ENCODE measurements at places on chromosomes 2 and 18. TPM values are rescaled to one million over a fixed set of nuclear protein-coding genes. Genes with fewer than 3 reads are reported as not detected.

The VIL1 gene
- polyA plus RNA-seq = 280 TPM

The FAM237A gene
- polyA plus RNA-seq = not detected

DNA sequence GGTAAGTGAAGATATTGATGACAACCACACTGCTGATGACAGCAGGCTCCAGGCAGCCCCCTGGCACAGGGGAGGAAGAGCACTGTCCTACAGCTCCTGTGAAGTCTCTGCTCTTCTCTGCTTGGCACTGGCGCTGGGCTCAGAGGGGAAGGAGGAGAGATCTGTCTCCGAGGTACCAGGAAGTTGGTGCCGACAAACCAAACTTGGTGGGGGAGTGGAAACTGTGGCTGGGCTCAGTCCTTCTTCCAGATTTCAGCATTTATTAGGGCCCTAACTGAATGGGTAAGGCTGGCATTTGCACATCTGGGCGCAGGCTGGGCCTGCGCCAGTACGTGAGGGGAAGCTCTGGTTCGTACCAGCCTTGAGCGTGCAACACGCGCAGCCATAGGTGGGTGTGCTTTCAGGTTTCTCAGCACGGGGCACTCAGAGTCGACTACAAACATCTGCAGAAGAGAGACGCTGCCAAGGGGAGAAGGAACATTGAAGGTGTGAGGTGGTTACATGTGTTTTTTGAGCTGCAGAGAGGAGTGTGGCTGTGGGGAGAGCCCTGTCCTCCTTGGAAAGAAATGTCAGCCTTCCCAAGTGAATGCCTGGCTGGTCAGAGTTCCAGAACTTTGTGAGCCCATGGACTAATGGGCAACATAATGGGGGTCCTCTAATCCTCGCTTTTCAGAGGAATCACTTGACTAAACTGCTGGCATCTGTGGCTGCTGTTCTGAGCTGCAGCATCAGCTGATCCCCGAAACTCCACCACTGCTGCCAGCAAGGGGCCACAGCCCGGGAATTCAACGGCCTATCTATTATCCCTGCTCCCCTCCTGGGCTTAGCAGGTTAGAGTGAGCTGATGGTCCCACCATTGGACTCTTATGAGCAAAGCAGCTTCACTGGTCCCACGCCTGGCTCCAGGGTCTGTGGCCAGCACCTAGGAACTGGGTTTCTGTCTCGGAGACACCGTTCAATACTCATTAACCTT, 55.2 kb upstream of the SEMA4C start:
- no peak for DNase-seq

DNA sequence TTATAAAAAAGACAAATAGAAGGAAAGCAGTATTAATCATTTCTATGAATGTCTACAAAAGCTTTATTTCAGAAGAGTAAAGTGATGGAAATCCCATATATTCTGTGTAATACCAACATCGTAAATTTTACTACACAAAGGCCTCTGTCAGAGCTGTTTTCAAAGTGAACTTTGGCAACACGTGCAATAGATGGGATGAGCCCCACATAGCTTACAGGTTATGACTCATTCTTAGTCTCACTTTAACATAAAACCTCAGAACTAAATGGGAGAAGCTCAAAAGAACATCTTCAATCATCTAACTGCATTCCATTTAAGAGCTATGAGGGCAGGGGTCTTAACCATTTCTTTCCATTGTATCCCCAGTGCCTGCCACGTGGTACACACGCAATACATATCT, 11.5 kb downstream of the VPS4B start:
- peak; percentile 82 for DNase-seq

The HOXD4 gene
- polyA plus RNA-seq = 14.7 TPM

DNA sequence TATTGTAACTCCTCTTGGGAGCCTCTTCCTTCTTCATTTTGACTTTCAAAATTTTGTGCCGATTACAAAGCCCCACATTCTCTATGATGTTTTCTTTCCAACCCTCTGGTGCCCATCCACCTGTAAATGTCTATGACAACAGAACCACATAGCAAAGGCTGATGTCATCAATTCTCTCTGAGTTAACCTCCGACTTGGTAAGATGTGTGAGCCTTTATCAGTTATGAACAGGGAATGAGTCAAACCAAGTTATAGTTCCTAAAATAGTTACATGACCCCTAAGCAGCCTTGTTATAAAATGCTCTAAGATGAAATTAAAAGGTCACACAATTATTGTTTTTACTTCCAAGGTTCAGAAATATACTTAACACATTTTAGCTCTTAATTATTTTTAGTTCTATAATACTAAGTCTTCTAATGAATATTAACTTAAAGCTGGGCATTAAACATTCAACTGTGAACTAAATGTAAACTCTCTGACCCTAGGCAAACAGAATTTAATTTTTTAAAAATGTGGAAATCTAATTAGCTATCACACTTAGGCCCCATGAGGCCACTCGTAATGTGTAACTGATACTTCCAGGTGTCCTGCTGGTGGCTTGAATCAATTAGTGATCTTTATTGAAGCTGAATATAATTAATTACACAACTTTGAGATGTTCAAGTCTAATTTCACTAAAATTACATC, 102.3 kb upstream of the CYRIA start:
- no peak for DNase-seq

- DNase-seq = no peak
Observed at GRCh38 chr2:130949954-130950353, 113.2 kb downstream of the ARHGEF4 start.

DNA sequence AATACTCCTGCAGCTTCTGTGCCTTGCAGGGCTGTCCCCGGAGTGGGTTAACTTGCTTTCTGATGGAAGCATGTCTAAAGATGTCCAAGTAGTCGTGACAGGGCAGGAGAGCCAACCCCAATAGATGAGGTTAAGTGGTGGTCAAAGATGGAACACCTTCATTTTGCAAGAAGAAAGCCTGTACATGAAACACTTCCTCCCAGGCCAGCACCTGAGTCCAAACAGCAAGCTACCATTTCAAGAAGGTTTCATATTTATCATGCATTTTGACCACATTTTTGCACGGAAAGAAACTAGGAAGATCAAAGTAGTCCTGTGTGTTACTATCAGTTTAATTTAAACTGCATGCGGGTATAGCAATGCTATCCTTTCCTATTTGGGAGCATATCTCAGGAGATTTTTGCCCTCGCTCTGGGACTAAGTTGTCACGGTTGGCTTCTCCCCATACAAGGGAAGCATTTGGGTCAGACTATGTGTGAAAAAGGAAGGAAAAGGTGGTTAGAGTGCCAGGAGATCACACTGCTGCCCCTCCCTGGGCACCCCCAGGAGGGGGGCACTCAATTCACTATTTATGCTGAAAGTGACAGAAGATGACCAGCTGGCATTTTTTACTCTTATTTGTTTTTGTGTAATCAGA, 187.6 kb downstream of the ZNF521 start:
- no peak for DNase-seq

The EPB41L3 gene
- 108 TPM for polyA plus RNA-seq

DNA sequence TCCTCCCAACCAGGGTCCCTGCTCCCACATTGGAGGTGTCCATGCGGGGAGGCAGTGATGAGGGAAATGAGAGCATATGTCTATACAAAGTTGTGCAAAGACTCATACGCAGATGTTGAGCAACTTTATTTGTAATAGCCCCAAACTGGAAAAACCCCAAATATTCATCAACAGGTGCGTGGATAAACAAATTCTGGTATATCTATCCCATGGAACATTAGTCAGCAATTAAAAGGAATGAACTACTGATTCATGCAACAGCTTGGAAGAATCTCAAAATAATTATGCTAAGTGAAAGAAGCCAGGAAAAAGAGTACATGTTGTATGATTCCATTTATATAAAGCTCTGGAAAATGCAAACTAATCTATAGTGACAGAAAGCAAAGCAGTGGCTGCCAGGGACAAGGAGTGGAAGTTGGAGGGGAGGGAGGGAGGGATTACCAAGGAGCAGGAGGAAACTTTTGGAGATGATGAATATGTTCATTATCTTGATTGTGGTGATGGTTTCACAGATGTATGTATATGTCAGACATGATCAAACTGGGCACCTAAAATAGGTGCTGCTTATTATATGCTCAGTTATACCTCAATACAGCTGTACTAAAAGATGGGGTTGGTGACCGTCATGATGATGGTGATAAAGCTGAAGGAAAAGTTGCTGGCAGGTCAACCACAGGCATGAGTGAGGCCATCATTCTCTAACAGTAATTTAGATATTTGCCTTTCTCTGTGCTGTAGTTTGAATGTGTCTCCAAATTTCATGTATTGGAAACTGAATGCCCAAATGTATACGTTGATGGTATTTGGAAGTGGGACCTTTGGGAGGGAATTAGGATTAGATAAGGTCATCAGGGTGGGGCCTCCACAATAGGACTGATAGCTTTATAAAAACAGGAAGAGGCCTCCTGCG, 270.9 kb downstream of the CYP26B1 start:
- DNase-seq = no peak

DNA sequence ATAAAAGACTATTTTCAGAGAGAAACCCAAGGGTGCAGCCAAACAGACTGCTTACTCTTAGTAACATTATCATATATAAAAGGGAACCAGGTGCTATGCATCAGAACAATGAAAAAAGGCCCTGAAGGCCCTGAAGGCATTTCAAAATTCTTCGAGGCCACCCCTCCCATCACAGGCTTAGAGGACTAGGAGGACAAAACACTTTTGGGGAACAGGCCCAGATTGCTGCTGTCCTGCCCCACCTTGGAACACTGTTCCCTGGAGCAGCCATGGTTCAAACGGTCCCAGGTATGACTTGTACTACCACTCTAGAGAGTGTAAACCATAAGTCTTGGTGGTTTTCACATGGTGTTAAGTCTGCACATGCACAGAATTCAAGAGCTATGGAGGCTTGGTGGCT, 2183.1 kb upstream of the CELF4 start:
- DNase-seq = no peak

DNA sequence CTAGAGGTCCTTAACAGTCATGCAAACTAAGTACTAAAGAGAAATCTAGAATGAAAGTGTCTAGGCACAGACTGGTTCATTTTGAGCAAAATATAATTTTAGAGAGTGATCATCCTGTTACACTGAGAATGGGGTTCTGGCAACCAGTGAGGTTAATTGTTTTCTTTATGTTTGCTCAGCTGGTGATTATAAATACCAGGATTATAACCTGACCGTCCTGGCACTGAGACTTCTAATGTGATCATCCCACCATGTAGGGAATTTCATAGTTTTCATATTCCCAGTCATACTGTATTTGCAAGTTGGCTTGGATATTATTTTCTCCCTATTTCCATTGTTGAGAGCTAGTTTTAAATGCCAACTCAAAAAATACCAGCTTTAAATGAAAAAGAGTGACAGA, 852.5 kb upstream of the LRATD1 start:
- no peak for DNase-seq

GRCh38 chr18:75937306-75937705, 509.8 kb upstream of the SMIM21 start:
- no peak for DNase-seq

The PRKAG3 gene
- not detected for polyA plus RNA-seq

DNA sequence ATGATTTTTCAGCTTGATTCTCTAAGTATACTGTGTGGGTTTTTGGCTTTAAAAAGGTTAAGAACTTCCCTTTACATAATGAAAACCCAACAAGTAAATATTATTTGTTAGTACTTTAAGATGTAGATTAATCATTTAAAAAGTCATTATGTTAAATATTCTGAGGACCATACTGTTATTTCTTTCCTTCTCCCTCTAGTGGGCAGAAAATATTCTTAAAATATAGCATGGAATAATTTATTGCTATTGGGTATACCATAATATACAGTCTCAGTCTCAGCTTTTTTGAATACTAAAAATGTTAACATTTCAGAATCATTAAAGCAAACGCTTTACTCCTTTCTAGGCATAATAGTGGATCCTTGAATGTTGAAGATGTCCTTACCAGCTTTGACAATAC, 28.1 kb downstream of the CAMKMT start:
- DNase-seq = no peak

The DPP10 gene
- 1.8 TPM for polyA plus RNA-seq

GRCh38 chr2:180040146-180040925, 33.2 kb upstream of the CWC22 start:
- no peak for DNase-seq

DNA sequence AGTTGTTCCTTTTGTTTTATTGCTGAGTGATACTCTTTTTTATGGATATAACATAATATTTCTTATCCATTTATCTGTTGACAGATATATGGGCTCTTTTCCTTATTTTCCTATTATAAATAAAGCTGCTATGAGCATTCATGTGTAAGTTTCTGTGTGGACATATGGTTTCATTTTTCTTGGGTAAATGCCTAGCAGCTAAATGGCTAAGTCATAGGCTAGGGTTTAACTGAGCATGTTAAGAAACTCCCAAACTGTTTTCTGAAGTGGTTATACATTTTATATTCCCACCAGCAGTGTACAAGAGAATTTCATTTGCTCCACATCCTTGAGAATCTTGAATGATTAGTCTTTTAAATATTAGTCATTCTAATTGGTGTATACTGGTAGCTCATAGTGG, 786.6 kb upstream of the CDH2 start:
- no peak for DNase-seq

DNA sequence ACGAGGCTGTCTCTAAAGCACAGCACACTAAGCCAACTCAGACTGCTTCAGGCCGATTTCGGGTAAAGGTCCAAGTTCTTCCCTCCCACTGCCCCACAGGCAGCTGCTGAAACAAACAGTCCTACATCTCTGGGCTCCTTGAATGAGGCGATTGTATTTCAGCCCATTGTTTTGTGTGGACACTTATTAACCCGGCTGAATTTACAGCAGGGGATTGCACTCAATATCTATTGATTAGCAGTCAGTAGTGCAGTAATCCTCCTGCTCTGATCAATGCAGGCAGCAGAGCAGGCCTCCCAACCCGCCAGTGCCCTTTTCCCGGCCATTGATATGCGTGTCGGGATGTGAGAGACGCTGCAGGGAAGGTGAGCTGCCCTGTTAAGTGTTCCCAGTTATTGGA, 330.1 kb downstream of the CMPK2 start:
- no peak for DNase-seq

DNA sequence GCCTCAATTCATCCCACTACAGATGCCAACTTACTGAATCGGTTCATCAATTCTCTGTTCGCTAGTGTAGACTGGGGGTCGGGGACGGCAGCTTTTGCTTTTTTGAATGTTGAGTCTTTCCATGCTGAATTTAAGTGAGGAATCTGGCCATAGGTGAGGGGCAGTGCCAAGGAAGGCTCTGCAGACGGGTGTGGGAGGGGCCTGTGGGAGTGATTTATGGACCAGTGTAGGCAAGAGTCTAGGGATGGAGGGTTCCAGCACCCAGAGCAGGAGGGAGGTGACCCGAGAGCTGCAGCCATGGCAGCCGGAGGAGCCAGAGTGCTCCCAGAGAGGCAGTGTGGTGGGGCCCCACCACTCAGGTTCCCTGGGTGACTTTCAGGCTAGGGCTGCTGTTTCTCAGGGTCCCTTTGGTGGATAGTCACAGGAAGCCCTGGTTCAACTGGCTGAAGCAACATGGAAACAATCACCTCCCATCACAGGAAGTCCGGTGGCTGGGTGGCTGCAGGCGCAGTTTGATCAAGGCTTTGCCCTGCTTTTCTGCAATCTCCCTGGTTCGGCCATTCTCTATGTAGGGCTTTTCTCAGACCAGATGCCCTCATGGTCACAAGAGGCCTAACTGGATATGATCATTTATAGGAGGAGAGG, 16.9 kb upstream of the TEX44 start:
- DNase-seq = no peak

Measured in small intestine (tissue), 16 donors.